ENCODE measurements at places on chromosomes 3 and 15.

DNA sequence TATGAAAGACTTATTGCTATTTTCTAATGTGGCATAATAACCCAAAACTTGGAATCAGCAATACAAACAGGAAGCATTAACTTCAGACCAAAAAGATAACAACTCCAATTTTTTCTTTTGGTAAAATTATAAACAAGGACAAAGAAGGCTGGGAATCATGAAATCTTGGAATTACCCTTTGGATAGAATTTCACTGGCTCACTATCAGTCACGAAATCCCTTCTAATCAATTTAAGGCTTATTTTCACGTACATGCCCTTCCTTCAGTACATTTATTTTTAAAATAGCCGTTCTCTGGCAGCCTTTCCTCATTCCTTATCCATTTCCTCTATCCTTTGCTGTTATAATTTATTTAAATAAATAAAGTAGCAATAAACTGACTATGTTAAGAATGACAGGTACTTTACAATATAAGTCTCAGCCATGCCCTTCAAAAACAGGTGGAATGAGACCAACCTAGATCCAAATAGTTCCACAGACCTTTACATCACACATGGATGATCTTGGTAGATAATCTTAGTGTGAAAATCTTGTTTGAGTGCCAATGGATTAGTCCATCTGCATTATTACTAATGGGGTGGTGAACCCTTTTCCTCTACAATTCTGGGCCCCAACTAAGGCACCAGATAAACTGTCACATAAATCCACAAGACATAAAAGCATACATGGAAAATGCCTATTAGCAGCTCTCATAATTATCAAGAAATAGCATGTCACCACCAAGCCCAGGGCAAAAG, 38.9 kb downstream of the ABI3BP start:
- no peak for DNase-seq

- DNase-seq, result no peak
Observed at GRCh38 chr15:60691508-60692047, 212.6 kb upstream of the ICE2 start.

GRCh38 chr15:83503595-83504364, 56.6 kb downstream of the SH3GL3 start:
- DNase-seq, result no peak

DNA sequence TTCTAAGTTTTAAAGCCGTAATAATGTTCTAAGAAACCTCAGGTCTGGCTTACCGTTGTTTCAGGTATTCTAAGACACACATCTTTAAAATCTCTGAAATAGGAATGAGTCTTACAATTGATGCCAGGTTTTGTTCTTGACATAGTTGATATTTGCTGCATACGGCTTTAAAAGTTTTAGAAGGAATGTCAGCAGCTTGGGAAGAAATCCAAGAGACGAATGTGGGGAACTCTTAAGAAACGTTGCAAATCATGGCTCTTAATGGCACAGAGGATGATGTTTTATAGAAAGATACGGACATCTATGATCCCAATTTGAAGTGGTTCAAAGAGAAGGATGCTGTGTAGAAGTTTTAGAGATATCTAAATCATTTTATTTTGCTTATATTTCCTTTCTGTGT, 11.5 kb downstream of the NUDT16 start:
- DNase-seq, result no peak

DNA sequence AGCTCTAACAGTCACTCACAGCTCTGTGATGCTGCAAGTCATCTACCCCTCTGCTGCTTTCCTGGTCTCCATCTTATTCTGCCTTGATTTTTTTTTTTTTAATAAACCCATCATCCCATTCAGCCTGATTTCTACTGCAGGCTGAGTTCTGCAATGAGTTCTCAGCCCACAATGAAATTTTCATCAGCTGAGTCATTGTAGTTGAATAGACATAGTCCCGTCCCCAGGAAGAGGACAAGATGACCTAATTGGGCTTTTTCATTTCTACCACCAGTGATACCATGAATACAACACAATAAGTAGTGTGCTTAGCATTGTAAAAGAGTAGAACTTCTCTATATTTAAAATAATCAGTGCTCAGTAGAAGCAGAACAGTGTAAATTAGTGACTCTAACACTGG, 59.3 kb downstream of the C3orf85 start:
- DNase-seq, result no peak

- DNase-seq, result no peak
Observed at GRCh38 chr3:109187390-109187789, 50.9 kb downstream of the C3orf85 start.

- DNase-seq, result no peak
Observed at GRCh38 chr3:47443611-47443995, 32.1 kb downstream of the SCAP start.

DNA sequence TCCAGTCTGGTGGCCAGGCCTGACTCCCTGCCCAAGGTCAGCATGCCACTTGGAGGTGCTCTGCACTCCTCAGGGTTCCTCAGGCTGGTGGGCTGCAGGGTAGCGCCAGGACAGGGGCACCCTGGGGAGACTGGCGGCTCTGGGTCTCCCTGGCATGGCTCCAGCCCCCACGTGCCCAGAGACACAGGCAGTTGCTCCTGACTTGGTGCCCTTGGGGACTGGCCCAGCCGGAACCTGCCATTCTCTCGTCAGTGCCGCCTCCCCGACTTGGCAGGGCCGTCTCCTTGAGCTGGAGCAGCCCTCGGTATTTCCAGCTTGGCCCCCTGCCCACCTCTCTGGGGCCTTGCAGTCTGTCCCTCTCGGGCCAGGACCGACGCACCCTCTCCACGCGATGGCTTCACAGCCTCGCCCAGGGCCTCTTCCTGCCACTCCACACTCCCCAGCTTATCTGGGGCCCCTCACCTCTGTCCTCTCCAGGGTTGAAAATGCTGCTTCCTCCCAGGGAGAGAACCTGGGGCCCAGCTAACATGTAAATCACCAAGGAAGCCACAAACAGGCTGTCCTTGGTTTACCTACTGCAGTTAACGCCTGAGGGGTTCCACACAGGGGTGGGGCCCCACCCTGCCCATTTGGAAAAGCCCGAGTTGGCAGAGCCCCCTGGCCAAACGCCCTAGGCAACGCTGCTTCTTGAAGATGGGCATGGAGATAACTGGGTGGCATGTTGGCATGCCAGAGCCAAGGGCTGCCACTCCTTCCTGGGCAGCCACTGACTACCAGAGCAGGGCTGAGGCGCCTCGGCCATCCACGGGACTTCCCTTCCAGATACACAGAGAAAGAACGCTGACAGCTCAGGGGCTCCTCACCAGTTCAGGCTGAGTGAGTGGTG, 61.4 kb downstream of the SMAD6 start:
- no peak for DNase-seq

- DNase-seq, result peak; percentile 56
Observed at GRCh38 chr3:17258823-17259436, 374.2 kb downstream of the PLCL2 start.

- no peak for DNase-seq
Observed at GRCh38 chr3:61699622-61700021, 138.3 kb downstream of the PTPRG start.

DNA sequence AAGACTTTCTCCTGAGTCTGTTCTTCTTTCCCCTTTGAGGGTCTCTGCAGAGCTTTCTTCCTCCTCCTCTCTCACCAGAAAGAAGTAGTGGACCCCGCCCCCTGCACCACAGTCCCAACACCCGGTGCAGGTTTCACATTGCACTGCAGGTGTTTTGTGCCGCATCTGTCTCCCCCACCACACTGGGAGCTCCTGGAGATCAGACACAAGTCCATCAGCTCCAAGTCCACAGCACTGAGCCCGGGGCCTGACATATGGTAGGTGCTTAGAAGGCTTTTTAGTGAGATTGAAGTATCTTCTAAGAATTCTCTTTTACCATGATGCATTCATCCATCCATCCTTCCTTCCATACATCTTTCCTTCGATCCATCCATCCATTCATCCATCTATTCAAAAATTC, 9.8 kb downstream of the STRA6 start:
- no peak for DNase-seq

GRCh38 chr3:132134611-132135010, 99.8 kb upstream of the CPNE4 start:
- DNase-seq, result no peak

DNA sequence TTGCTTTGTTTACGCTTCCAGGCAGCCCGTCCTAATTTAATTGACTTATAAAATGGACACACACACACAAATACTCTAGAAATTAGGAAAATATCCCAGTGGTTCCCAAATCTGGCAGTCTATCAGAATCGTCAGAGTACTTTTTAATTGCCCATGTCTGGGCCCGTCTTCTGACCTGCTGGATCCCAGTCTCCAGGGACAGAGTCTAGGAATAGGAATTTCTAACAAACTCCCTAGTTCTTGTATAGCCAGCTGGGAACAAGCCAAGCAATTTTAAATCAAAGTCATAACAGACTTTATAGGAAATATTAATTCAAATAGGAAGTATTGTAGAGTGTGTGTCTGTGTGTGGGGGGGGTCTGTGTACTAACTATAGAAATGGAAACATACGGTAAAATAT, 33.4 kb downstream of the LDHAL6B start:
- DNase-seq, result no peak

DNA sequence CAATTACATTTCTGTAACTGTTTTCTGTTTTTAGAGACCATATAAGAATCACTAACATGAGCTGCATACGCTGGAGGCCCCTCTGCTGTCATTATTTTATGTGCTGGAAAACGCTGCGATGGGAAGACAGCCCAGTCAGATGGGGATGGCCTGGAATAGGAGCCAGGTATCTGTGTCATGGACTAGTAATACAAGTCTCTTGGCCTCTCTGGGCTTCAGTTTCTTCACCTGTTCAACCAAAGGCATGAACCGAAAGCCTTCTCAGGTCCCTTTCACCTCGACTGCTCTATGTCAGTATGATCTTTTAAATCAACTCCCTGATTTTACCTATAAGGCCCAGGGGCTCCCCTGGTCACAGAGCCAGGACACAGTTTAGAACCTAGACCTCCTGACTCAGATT, 14.6 kb upstream of the RFTN1 start:
- no peak for DNase-seq

GRCh38 chr3:159513867-159514380, 474.7 kb upstream of the IL12A start:
- no peak for DNase-seq

DNA sequence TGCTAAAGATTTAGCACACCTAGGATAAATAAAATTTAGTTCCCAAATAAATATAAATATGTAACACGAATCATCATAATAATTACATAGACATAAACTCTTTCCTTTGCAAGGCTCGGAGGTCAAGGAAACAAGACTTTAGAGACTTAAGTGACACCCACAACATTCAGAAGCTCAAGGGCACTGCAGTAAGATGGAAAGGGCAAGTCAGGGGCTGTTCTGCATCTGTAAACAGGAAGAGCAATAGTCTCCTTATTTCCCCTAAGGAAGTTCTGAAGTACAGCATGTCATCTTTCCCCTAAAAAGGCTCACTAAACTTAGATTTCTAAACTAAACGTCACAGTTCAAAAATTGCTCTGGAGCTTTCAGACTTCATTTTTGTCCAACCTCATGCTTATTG, 26.9 kb upstream of the KBTBD8 start:
- DNase-seq, result no peak

DNA sequence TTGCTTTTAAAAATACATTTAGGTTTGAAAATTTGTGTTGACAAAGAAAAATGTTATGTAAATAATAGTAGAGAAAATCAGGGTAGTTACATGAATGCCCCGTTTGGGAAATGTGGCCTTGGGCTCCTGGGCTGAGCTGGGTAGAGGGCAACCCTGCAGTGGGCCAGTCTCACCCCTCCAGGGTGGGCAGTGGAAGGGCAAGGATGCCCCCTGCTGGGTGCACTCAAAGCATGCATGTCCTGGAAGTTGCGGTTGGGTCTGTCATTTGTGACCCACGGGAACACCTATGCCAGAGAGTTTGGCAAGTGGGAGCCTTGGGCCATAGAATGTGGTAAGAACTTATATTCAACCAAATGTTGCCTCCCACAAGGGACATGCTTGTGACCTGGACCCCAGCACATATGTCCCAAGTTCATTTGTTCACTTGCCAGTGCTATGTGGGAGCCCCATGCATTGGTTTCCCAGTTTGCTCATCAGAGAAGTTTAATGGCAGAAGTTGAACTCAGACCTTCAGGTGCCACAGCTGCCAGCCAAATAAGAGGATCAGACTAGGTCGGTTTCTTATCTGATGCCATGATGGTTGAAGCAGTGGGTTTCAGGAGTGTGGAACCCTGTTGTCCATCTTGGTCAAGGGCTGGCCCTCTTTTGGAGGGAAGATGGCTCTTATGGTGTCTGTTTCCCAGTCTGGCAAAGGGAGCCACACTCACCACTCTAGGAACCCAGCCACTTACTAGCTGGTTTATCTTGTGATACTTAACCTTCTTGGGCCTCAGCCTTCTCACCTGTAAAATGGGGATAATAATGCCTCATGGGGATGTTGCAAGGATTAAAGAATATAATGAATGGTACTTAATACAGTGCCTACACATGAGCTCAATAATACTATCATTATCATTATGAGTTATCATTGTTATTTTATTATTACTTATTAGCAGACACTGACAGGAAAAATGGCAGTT, 2.5 kb upstream of the PLCB2 start:
- no peak for DNase-seq

GRCh38 chr15:95503107-95503506, 827.4 kb upstream of the NR2F2 start:
- no peak for DNase-seq

DNA sequence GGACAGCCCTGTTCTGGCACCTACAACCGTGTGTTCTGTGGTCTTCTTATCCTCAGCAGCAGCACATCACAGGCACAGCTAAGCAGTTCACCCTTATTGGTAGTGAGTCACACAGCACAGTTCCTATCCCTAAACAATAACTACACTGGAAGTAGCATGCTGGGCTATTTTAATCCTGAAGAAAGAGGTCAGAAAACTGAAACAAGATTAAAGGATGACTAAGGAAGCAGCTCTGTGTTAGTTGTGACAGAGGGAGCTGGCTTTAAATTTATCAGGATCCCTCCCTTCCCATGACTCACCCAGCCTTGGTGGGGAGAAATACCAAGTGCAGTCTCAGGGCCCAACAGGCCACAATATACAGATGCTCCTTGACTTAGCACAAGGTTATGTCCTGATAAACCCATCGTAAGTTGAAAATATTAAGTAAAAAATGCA, 144.3 kb downstream of the ERC2 start:
- DNase-seq, result no peak

Data from hematopoietic multipotent progenitor cell treated with erythropoietin and hydrocortisone succinate and interleukin-3 and kit ligand, for 15 days (in vitro differentiated cells).